ENCODE measurements at places on chromosomes 1 and 21.
A peak's percentile ranks its signal among the peaks of the same experiment; 100 is the strongest.

- no peak for DNase-seq
Observed at GRCh38 chr1:110487726-110488125, 31.2 kb downstream of the KCNA10 start.

- no peak for DNase-seq
Observed at GRCh38 chr1:218409946-218410510, 64.9 kb downstream of the TGFB2 start.

- no peak for DNase-seq
Observed at GRCh38 chr21:37984416-37984815, 68.2 kb upstream of the KCNJ6 start.

DNA sequence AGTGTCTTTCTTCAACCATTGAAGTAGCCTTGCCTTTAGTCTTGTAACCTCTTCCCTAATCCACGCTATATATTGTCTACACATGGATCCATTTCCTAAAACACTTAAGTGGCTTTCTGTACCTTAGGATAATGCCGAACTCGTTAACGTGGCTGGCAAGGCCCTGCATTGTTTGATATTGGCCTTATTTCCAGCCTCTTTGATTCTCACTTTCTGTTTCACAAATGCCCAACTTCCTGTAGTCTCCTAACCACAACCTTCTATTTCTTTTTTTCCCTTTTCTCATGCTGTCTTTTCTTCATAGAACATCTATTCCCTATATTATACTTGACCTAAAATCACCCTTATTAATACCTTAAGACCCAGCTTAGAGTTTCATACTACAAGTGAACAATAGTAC, 536.0 kb downstream of the LMO4 start:
- DNase-seq: no peak

GRCh38 chr1:3459051-3459908, 4.8 kb downstream of the ARHGEF16 start:
- no peak for DNase-seq

DNA sequence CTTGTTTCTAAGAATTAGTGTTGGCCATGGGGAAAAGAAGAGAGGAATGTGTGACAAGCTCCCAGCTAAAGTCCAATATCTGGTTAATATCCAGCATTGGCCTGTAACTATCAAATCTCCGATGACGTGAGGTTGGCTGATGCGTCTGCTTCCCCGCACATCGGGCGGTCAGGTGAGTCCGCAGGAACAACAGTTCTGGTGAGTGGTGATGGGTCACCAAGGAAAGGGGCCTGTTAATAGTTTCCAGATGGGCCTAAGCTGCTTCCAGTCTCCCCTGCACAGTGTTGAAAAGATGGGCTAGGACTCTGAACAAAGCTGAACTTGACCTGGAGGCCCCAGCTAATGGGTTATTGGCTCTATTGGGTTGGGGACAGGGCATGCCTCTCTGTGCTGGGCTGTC, 193.1 kb upstream of the EDN2 start:
- DNase-seq: no peak

DNA sequence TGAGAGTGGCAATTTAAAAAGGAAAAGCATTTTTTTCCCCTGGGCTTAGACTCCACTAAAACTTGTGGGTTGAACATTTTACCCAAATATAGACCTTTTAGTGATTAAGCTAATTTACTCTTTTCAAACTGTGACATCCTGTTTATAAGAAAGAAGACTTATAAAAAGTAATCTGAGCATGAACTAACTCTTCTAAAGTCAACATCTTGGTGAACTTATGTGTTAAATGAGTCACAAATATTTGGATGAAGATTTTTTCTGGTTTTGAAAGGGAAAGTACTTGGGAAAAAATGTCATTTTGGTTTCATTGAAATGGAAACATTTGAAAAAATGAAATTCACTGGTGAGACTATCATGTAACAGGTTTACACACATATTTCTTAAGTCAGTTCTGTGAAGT, 109.8 kb downstream of the KCNK2 start:
- DNase-seq: no peak

DNA sequence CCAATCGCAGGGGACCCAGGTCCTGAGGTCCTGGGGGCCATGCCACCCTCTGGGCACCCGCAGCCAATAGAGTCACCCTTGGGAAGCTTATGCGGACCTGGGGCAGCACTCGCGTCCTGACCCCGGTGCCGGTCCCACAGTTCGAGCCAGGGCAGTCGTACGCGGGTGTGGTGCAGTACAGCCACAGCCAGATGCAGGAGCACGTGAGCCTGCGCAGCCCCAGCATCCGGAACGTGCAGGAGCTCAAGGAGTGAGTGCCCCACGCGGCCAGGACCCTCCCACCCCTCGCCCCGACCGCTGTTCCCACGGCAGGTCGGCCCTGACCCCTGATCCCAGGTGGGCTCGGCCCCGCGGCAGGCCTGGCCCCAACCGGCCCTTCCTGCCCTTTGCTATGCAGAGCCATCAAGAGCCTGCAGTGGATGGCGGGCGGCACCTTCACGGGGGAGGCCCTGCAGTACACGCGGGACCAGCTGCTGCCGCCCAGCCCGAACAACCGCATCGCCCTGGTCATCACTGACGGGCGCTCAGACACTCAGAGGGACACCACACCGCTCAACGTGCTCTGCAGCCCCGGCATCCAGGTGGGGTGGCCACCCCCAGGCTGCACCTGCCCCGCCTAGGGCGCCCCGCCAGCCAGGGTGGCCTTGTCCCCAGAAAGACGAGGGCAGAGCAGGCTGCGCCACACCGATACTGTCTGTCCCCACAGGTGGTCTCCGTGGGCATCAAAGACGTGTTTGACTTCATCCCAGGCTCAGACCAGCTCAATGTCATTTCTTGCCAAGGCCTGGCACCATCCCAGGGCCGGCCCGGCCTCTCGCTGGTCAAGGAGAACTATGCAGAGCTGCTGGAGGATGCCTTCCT, 20.5 kb downstream of the COL6A1 start:
- peak; percentile 11 for DNase-seq

DNA sequence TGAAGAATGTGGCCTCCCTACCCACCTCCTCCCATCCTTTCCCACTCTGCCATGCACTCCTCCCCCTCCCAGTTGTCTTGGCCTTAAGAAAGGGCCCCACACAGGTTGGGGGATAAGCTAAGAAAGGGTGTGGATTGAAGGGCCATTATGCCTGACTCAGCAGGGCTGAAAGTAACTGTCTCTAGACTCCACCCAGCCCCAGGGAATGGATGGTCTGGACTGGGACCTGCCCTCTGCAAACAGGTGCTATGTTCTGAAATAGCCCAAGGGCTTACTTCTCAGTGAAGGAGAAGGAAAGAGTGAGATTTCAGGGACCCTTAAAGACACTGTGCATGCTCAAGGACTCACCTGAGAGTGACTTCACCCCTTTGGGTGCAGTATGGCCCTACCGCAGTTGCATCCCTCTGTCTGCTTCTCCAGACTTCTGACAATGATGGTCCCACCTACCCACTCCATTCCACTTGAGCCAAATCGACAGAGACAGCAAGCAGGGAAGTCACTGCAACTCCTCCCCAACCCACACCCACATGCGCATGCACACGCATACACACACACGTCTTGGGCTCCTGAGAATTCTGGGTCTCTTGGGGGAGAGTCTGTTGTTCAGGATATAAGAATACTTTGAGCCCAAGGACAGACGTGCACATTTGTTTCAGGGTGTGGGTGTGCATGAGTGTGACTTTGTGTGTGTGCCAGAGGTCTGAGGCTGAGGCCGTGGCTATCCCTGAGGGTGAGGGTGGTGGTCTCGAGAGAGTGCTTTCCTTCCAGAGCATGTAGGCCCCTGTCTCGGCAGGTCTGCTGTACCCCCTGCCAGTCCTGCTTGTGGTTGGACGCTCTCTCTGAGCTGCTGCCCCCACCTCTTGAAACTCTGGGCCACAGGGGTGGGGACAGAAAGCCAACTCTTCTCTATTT, 231.9 kb downstream of the PTPRU start:
- no peak for DNase-seq

DNA sequence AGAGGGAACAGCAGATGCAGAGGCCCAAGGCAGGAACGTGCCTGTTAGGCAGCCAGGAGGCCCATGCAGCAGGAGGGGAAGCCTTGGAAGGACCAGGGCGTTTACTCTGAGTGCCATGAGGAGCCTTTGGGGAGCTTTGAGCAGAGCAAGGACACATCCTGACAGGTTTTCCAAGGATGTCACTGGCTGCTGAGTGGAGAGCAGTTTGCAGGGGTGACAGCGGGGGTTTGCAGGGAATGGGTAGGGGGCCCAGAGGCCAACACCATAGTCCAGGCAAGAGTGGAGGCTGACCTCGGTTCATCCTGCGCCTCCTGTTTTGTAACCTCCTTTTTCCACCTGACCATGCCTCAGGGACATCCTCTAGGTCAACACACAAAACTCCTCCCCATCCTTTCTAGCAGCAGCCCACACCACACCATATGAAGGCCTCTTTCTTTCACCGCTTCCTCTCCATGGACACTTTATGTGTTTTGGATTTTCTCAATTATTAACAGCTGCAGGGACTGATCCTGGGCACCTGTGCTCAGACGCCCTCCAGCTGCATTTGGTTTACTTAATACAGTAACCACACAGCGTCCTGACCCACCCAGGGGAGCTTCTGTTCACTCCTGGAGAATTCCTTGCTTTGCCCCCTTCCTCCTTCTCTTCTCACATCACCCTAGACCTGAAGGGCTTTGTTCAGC, 528.5 kb downstream of the MATN1 start:
- DNase-seq: no peak

- no peak for DNase-seq
Observed at GRCh38 chr1:84143796-84144565, at the start of gene PRKACB. Gene PRKACB, plus strand, starts transcription at chr1:84144271. Its CDS starts 91 bp downstream, at chr1:84144362.

- DNase-seq: no peak
Observed at GRCh38 chr1:89633800-89634625, 1.1 kb downstream of the LRRC8C start.

DNA sequence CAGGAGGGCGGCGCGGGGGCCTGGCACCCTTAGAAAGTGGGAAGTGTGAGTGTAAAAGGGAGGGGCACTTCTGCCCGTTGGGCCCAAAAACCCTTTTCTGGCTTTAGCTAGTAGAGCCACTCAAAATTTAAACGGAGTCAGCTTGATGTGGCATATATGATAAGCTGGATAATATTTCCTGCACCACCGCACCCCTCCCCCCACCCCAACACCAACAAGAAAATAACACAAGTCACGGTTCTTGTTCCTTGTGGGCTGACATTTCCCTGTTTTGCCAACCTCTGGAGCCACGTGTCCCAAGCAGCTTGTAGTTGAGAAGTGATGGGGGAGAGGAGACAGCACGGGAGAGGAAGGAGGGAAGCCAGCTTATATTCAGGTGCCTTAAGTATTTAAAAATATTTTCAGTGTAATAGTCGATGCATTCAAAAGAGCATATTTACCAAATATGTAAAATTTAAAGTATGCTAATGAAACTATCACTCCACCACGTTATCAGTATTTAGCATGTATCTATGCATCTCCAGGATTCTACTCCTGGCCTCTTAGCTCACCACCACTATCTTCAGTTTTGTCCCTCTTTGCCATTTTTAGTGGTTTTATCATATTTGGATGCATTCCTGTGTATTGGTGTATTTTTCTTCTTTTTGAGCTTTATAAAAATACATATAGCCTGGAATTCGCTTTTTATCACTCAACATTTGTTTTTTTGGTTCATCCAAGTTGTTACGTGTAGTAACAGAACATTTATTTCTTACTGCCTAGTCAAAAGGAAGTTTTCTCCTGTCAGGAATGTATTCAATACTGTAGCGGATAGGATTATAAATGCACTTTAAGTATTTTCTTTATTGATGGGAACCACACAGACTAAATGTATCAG, 773 bp upstream of the DDX59 start:
- DNase-seq: no peak

DNA sequence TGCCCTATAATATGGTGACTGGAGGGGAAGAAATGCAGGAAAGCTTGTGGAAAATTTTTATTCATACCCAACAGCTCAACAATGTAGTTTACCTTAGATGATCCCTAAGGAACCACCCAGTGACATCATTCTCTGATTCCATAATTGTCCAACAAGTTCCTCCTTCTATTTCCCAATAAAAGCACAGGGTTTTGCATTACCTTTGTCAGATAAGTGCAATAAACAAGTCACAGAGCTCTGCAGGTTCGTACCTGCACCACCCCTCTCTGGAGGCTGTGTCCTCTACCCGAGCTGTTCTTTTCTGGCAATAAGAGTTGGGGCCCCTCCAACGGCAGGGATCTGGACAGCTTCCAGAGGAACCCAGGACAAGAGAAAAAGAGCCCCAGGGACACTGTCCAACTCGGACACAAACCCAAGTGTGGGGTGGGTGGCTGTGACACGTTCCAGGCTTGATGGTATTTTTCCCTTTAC, 38.8 kb downstream of the RCAN1 start:
- DNase-seq: no peak

DNA sequence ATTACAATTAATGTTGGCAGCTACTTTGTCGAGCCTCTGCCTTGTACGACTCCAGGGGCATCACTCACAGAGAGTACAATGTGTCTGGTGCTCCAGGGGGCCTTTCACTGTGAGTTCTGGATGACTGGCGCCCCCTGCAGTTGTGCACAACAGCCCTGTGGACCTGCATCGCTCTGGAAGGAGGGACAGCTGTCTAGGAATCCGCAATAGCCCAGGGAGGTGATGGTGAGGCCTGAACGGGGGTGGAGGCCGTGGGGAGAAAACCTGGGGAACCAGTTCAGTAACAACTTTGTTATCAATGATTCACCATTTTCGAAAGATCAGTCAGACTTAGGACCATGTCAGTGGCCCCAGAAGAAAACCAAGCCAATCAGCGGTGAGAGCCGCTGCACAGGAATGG, 189.1 kb downstream of the KAZN start:
- DNase-seq: peak; percentile 44

DNA sequence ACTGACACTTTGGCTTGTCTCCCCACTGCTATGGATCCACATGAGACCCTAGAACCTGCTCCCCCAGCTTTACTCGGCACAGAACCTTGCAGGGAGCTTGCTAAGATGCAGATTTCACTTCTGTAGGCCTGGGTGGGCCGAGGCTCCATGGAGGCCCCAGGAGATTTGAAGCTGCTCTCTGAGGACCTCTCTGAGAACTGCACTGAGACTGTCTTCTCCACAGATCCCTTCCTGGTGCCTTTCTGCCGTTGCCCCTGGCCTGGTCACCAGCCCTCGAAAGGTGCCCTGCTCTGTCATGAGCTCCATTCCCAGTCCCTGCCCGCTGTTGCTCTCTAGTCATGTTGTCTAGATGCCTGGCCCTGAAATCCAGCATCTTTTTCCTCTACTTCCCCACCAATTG, 588.4 kb downstream of the AJAP1 start:
- no peak for DNase-seq

DNA sequence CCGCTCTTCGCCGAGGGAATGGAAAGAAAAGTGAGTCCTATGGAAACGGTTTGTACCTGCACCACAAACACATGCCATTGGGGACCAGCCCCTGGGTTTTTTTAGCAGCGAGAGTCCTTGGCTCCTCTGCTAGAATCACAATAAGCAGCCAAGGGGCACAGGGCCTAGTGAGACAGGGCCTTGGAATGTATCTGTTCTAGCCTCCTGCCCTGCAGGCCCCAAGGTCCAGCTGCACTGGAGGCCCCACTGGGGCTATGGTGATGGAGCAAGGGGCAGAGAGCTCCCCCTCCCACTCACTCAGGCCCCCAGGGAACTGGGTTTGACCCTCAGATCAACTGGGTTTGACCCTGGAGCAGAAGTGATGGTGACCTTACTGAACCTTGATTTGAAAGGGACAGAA, 14.4 kb downstream of the SHISA4 start:
- DNase-seq: no peak

GRCh38 chr1:111516005-111516535, 12.6 kb upstream of the ADORA3 start:
- DNase-seq: no peak
